GM23248 (cell line): ENCODE measurements at places on chromosomes 1 and 21. TPM values are rescaled to one million over a fixed set of nuclear protein-coding genes. Genes with fewer than 3 reads are reported as not detected.

Gene IGSF21
- polyA plus RNA-seq: not detected in 2 replicates

Gene SYT14
- polyA plus RNA-seq: 0.44 and 0.55 TPM in 2 replicates

Gene A3GALT2
- not detected in 2 replicates for polyA plus RNA-seq

Gene RAB7B
- 7.6 and 7.7 TPM in 2 replicates for polyA plus RNA-seq

Gene CHAF1B
- 5.2 and 5.3 TPM in 2 replicates for polyA plus RNA-seq

Gene KAZN
- 7.2 TPM in 2 replicates for polyA plus RNA-seq

Gene DCDC2B
- polyA plus RNA-seq: 0.21 and 0.25 TPM in 2 replicates
